Sigmoid colon (tissue), 7 donors: ENCODE measurements at places on chromosomes 16 and 17. TPM values are rescaled to one million over a fixed set of nuclear protein-coding genes. Genes with fewer than 3 reads are reported as not detected.

DNA sequence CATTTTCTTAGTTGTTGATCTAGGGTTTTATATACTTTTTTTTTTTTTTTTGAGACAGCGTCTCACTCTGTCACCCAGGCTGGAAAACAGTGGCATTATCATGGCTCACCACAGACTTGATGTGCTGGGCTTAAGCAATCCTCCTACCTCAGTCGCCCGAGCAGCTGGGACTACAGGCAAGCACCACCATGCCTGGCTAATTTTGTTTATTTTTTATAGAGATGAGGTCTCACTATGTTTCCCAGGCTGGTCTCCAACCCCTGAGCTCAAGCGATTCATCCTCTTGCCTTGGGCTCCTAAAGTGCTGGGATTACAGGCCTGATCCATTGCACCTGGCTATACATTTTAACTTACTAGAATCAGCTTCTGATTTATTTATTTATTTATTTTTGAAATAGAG, 34.2 kb upstream of the ATP2A3 start:
- no peak overlapping the region for H3K4me3 ChIP-seq
- DNase-seq: peak; percentile 8
- H3K36me3 ChIP-seq: no peaks in the 10 kb centered on the region

DNA sequence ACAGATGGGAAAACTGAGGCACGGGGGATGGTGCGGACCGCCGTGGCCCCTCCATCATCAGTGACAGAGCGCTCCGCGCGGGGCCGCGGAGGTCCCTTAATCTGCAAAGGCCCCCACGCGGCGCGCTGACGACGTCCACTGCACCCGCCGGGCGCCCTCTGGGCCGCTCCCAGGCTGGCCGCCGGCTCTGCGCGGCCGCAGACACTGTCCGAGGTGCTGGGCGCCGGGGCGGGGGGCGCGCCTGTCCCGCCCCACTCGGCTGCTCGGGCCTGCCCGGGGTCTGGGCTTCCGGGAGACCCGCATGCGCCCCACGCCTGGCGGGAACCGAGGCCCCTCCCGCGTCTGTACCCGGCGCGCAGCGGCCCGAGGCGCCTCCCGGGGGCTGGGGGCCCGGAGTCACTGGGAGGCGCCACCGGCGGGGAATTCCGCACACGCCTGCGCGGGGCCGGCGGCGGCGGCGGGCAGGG, 550 bp upstream of the RNF213 start:
- H3K4me3 ChIP-seq: peak overlapping the region; percentile 56
- H3K36me3 ChIP-seq: no peaks in the 10 kb centered on the region
- H3K27ac ChIP-seq: peak overlapping the region; percentile 92
- H3K27me3 ChIP-seq: no peaks in the 10 kb centered on the region
- DNase-seq: peak; percentile 84

Gene CDH5
- total RNA-seq: 26.0 TPM

Gene PRAC1
- not detected for total RNA-seq

Gene MPO
- total RNA-seq: 0.36 TPM

Gene FOXC2
- total RNA-seq: 0.81 TPM
